ENCODE measurements at places on chromosomes 7 and 10.
A peak's percentile ranks its signal among the peaks of the same experiment; 100 is the strongest.

DNA sequence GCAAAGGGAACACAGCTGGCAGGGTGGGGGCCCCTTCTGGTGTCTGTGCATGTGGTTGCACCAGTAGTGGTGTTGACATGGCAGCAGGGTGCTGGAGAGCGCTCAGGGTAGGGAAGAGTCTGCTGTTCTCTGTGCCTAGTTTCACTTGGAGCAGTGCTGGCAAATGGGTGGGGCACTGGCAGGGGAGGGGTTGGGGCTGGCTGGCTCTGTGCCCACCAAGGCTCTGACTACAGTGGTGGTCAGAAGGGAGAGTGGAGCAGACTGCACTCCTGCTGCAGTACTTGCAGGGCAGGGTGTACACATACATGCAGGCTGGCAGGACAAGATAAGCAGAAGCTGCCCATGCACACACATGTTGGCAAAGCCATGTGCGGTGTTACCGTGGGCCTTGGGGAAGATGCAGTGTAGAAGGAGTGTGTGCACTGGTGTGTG is 18.2 kb downstream of the FAM25A start:
- DNase-seq: no peak

DNA sequence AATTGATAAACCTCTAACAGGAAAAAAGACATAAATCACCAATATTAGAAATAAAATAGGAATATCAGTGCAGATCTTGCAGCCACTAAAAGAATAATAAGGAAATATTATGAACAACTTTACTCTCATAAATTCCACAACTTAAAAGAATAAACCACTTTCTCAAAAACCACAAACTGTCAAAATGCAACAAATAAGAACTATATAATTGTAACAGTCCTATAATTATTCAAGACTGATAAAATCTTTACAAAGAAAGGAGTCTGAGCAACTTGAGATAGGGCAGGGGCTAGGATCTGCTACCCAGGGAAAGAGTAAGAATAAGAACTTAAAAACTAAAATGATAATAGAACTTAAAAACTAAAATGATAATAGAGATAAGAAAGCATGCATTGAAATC is 169.5 kb upstream of the GDF10 start:
- no peak for DNase-seq

GRCh38 chr7:140562926-140563481 is 77.6 kb downstream of the DENND2A start:
- no peak for DNase-seq

GRCh38 chr7:91212582-91212981 is 51.7 kb upstream of the FZD1 start:
- DNase-seq: no peak

DNA sequence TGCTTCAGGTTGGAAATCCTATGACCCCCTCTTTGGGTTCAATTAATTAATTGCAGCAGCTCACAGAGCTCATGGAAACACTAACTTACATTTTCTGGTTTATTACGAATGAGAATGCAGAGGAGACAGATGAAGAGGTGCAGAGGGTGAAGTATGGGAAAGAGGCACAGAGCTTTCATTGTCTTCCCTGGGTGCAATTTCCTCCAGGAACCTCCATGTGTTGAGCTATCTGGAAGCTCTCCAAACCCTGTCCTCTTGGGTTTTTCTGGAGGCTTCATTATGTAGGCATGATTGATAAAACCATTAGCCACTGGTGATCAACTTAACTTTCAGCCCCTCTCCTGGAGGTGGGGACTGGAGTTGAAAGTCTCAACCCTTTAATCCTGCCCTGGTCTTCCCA is 133.0 kb upstream of the AUTS2 start:
- no peak for DNase-seq

GRCh38 chr7:73701357-73701995 is 18.0 kb downstream of the STX1A start:
- DNase-seq: peak; percentile 24

DNA sequence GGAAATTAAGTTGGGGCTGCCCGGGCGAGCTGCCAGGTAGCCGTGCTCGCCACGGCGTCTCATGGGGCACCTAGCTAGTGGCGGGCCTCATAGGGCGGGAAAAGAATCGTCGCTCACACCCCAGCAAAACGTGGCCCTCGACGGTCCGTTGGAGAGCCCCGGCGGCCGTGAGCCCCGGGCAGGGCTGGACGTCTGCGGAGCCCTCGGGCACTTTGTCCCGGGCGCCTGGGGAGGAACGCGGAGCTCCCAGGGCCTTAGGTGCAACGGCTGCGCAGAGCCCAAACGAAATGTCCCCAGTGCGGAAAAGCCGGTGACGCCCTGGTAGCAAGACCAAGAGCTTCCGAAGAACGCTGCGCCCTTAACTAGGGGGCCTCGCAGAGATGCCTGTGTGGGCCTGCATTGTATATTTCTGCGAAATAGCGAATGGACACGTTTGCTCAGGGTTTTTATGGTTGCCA is 866 bp upstream of the SFMBT2 start:
- DNase-seq: no peak

- DNase-seq: no peak
Measured at GRCh38 chr7:15213093-15213492, 310.5 kb upstream of the DGKB start.

GRCh38 chr7:142440906-142441411 is 183.1 kb upstream of the PRSS58 start:
- DNase-seq: no peak

Measured in NCI-H510A treated with DMSO at 0.1 percent for 48 hours (cell line).